ENCODE measurements at places on chromosomes 1 and 21.

GRCh38 chr1:161266202-161266601 is 7.7 kb downstream of the PCP4L1 start:
- H3K4me1 ChIP-seq, result peaks cover 13% of the 10 kb centered on the region
- H3K4me3 ChIP-seq, result no peak overlapping the region
- no peaks in the 10 kb centered on the region for H3K27me3 ChIP-seq
- no peak for DNase-seq
- H3K36me3 ChIP-seq, result no peaks in the 10 kb centered on the region

DNA sequence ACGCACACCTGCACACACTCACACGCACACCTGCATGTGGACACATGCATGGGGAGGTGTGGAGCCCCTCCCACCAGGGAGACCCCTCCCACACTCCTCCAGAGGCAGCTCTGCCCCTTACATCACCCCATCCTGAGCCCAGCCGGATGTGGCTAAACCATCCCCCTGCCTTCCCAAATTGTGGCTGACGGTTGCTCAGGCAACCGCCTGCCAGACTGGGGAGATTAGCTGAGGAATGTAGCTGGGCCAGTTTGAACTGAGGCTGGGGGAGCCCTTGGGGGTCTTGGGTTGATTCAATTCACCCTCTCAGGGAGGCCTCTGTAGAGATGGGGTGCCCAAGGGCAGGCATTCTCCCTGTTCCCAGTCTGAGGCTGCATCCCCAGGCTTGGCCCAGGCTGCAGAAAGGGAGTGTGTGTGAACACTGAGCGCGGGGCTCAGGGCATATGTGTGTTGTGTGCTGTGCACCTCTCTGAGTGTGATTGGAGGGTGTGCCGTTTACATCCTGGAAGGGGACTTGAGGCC is 12.9 kb downstream of the PTPRU start:
- no peaks in the 10 kb centered on the region for H3K27me3 ChIP-seq
- H3K36me3 ChIP-seq, result no peaks in the 10 kb centered on the region
- DNase-seq, result no peak
- H3K4me3 ChIP-seq, result no peak overlapping the region
- H3K27ac ChIP-seq, result no peak overlapping the region

GRCh38 chr1:104248385-104248784 is 498.7 kb downstream of the AMY1C start:
- H3K4me1 ChIP-seq, result no peaks in the 10 kb centered on the region
- no peak overlapping the region for H3K4me3 ChIP-seq
- DNase-seq, result no peak
- no peaks in the 10 kb centered on the region for H3K36me3 ChIP-seq
- no peaks in the 10 kb centered on the region for H3K27me3 ChIP-seq
- no peak overlapping the region for H3K27ac ChIP-seq

GRCh38 chr1:214199585-214199984 is 81.4 kb upstream of the SMYD2 start:
- H3K4me1 ChIP-seq, result no peaks in the 10 kb centered on the region
- H3K36me3 ChIP-seq, result no peaks in the 10 kb centered on the region
- H3K4me3 ChIP-seq, result no peak overlapping the region

- no peak overlapping the region for H3K4me3 ChIP-seq
- no peaks in the 10 kb centered on the region for H3K27me3 ChIP-seq
- no peak overlapping the region for H3K27ac ChIP-seq
- no peak for DNase-seq
- H3K36me3 ChIP-seq, result peaks cover 4% of the 10 kb centered on the region
Measured at GRCh38 chr1:184568148-184568547, 181.3 kb downstream of the C1orf21 start.

DNA sequence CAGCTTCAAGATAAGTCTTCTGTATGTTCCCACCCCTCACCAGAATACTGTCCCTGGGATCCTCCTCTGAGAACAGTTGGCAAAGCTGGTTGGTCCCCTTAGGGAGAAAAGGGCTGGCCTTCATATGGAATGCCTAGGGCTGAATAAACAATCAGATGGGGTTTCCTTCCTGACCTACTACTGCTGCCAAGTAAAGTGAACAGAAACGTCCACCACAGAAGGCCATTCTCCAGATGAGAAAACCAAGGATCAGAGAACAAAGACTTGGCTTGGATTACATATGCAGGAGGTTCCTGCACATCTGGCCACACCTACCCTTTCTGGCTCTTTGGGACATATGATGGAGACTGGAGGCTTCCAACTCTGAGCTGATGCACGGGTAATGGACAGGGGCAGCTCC is 194.5 kb downstream of the HIVEP3 start:
- peaks cover 31% of the 10 kb centered on the region for H3K4me1 ChIP-seq
- H3K36me3 ChIP-seq, result no peaks in the 10 kb centered on the region
- H3K27me3 ChIP-seq, result no peaks in the 10 kb centered on the region
- no peak overlapping the region for H3K27ac ChIP-seq

- no peak overlapping the region for H3K4me3 ChIP-seq
- H3K27ac ChIP-seq, result no peak overlapping the region
- no peaks in the 10 kb centered on the region for H3K36me3 ChIP-seq
- H3K27me3 ChIP-seq, result no peaks in the 10 kb centered on the region
Measured at GRCh38 chr1:161982507-161982895, 41.2 kb downstream of the OLFML2B start.

DNA sequence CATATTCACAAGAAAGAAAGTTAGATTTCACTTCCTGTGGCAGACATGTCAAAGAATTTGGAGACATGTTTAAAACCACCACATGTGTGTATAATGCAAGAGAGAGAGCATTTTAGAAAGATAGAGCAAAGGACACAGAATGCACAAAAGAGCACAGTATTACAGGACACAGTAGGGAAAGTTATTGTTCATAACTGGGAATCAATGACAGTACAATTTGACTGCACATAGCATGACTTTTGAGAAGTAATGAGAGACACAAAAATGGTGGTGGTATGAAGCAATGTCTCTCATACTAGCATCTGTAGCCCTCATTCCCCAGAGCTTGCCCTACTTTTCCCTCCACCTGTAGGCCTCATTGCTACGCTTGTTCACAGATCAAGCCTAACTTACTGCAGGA is 499.2 kb downstream of the PTPRC start:
- no peak overlapping the region for H3K4me3 ChIP-seq
- no peaks in the 10 kb centered on the region for H3K36me3 ChIP-seq
- no peaks in the 10 kb centered on the region for H3K4me1 ChIP-seq

- no peak for DNase-seq
- H3K4me3 ChIP-seq, result peak overlapping the region; percentile 87
- H3K27ac ChIP-seq, result no peak overlapping the region
- peaks cover 12% of the 10 kb centered on the region for H3K27me3 ChIP-seq
- H3K4me1 ChIP-seq, result peaks cover 56% of the 10 kb centered on the region
- no peaks in the 10 kb centered on the region for H3K36me3 ChIP-seq
Measured at GRCh38 chr1:19645411-19646251, 1.5 kb downstream of the NBL1 start.

DNA sequence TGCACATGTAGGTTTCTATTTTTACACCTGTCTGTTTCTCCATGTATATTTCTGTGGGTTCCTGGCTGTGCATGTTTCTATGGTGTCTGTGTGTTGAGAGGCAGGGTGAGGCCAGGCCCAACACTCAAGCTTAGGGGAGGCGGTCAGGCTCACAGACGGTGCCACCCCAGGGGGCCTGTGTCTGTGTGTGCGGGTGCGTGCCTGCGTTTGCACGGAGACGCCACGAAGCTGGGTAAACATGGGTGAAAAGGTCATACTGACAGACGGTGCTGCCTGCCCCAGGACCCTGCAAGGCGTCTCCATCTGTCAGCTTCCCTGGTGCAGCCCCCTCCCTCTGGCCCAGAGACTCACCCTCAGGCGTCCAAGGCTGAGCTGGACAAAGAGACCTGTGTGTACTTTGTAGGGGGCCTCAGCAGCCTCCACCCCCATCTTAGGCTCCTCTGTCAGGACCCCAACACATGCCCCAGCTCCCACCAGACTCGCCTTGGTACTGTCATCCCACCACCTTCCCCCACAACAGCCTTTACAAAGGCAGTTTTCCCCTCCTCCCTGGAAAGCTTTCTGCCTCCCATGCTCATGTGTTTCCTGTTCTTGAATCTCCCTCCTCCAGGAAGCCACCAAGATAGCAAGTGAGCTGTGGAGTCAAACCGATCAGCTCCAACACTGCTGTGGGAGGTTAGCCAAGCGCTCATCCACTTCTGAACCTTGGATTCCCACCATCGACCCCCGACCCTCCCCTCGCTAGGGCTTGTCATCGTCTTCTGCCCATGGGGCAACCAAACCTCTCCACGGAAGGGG is 34.1 kb downstream of the PTPRF start:
- no peak overlapping the region for H3K27ac ChIP-seq
- peaks cover 18% of the 10 kb centered on the region for H3K4me1 ChIP-seq
- no peaks in the 10 kb centered on the region for H3K36me3 ChIP-seq

DNA sequence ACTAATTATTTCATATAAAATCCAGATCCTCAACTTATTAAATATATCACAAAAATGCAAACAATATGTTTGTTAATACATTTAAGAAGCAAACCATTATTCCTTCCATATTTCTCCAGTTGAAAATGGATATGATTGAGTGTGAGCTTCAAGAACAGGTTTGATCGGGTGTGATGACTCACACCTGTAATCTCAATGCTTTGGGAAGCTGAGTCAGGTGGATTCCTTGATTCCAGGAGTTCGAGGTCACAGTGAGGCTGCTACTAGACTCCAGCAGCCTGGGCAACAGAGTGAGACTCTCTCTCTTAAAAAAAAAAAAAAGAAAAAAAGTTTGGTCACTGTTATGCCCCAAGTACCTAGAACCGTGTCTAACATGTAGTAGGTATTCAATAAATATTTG is 42.9 kb upstream of the RRP15 start:
- H3K27me3 ChIP-seq, result no peaks in the 10 kb centered on the region
- no peaks in the 10 kb centered on the region for H3K36me3 ChIP-seq
- no peak overlapping the region for H3K4me3 ChIP-seq
- no peaks in the 10 kb centered on the region for H3K4me1 ChIP-seq

DNA sequence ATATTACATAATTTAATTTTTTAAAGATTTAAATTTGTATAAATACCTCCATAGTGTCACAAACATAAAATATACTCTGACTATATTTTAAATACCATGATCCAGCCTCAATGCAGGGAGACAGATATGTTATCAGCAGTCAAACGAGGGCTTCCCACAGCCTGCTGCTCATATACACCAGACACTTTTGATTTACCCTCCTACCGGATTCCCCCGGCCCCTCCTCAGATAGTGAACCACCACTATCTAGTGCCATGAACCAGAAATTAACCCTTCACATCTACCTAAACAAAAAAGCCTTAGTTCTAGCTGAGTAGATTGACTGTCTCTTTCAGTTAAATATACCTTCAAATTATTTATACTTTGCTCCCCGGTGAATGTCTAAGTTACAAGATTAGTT is 52.4 kb upstream of the C1orf53 start:
- H3K27me3 ChIP-seq, result no peaks in the 10 kb centered on the region
- H3K27ac ChIP-seq, result no peak overlapping the region
- H3K4me3 ChIP-seq, result no peak overlapping the region
- peak; percentile 38 for DNase-seq

GRCh38 chr21:42527489-42528158 is 14.0 kb downstream of the SLC37A1 start:
- no peak overlapping the region for H3K4me3 ChIP-seq
- peaks cover 40% of the 10 kb centered on the region for H3K4me1 ChIP-seq
- no peaks in the 10 kb centered on the region for H3K27me3 ChIP-seq

GRCh38 chr1:4825800-4826450 is 171.5 kb downstream of the AJAP1 start:
- no peak overlapping the region for H3K27ac ChIP-seq
- DNase-seq, result peak; percentile 20
- no peaks in the 10 kb centered on the region for H3K4me1 ChIP-seq
- H3K27me3 ChIP-seq, result peaks cover 2% of the 10 kb centered on the region

DNA sequence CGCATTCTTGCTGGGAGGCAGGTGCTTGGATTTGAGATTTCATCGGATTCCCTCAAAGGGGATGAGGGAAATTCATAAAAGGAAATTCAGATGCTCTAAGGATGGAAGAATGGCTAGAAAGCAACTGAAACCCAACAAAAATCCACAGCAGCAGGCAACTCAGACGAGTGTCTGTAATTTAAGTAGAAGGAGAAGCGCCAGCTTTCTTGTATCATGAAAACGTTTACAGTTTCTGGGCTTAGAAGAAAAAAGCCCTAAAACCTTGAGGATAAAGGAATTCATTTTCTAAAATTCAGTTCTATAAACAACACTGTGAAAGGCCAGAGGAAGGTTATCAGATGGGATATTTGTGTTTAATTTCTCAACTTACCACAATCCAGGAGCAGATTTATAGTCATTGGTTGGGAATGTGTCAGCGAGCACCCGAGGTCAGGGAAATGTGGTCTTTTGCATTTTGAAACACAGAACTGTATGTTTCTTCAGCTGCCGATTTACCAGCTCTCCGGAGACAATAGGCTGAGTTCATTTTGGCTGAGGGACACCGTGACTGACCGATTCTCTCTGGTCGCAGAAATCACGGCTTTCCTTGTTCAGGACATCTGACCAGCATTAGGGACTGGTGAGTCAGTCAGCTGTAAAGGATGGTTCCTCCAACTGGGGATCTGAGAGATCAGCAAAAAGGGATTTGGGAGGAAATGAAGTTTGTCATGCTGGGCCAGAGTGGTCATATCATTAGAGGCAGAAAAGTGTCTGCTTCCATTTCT is 111.6 kb upstream of the ERRFI1 start:
- H3K27me3 ChIP-seq, result peaks cover 51% of the 10 kb centered on the region
- no peak overlapping the region for H3K4me3 ChIP-seq
- no peak for DNase-seq
- H3K36me3 ChIP-seq, result no peaks in the 10 kb centered on the region
- H3K27ac ChIP-seq, result no peak overlapping the region
